ENCODE measurements at places on chromosomes 7 and 10.

DNA sequence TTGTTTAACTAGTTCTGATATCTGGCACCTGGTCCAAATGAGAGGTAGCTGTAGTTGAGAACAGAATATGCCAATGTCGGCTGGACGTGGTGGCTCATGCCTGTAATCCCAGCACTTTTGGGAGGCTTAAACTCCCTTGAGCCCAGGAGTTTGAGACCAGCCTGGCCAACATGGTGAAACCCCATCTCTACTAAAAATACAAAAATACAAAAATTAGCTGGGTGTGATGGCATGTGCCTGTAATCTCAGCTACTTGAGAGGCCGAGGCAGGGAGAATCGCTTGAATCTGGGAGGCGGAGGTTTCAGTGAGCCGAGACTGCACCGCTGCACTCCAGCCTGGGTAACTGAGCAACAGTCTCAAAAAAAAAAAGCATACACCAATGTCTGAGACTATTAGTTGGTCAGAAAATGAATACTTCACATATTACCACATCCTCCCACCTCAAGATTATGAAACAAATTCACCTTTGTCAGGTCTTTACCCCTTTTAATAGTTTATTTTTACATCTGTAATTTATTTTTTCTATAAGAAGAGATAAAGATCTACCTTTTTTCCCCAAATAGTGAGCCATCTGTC lies 38.8 kb downstream of the EPC1 start:
- peaks cover 9% of the 10 kb centered on the region for H3K4me1 ChIP-seq
- H3K27me3 ChIP-seq: no peaks in the 10 kb centered on the region
- no peak for DNase-seq
- no peak overlapping the region for H3K4me3 ChIP-seq
- H3K27ac ChIP-seq: peak overlapping the region; percentile 25
- peaks cover 26% of the 10 kb centered on the region for H3K36me3 ChIP-seq

DNA sequence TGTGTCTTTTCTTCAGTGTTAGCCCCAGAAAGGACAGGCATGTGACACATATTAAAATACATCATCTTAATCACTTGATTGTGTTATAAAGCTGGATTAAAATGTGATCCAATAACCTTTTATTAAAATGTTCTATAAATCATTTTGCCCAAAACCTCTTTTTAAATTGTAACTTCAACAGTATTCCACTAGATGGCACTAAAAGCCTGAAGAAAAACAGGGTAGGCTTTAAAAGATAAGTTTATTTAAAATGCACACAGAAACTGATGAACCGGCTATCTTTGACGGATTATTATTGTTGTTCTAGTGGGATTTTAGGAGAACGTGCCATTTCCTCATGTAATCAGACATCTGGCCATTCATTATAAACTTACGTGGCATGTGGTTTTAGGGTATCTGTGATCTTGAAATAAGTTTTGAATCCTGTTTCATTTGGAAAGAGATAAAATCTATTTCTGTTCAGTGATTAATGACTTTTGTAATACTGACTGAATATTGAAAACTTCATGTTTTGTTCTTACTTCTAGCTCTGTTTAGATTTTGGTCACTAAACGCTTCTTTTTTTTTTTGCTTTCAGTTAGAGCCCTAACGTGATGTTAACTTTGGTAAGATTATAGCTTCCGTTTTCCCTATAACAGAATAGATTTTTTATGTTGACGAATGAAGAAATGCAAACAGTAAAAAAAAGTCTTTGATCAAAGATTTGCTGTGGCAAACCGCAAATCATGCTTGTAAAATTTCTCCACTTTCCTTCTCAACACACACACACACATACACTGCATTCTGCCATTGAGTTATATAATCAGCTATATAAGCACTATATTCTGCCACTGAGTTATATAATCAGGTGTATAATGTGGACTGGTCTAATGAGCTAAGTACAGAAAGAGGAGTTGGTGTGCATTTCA lies 13.6 kb downstream of the VPS50 start:
- H3K27me3 ChIP-seq: no peaks in the 10 kb centered on the region
- no peak overlapping the region for H3K27ac ChIP-seq
- no peak overlapping the region for H3K4me3 ChIP-seq
- H3K36me3 ChIP-seq: peaks cover 5% of the 10 kb centered on the region
- no peaks in the 10 kb centered on the region for H3K4me1 ChIP-seq
- no peak for DNase-seq

DNA sequence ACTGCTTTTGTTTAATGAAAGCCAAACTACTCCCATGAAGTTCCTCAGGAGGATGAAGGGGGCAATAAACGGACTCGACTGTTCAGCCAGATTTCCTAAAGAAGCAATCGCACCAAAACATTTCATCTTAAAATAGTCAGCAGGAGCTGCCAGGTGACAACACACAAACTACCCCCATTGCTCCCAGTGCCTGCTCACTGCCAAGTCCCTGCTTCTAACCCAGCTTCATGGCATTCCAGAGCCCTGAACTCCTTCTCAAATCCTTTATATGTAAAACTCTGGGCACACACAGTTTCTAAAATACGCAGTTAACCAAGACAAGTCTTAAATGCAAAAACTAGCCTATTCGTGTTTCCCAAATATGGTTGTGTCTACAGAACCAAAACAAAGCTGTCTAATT lies 110.0 kb downstream of the SORBS1 start:
- no peak for DNase-seq
- no peak overlapping the region for H3K27ac ChIP-seq
- no peaks in the 10 kb centered on the region for H3K36me3 ChIP-seq
- H3K27me3 ChIP-seq: no peaks in the 10 kb centered on the region
- no peaks in the 10 kb centered on the region for H3K4me1 ChIP-seq

GRCh38 chr10:18532881-18533535 lies 118.4 kb downstream of the NSUN6 start:
- H3K36me3 ChIP-seq: no peaks in the 10 kb centered on the region
- H3K4me3 ChIP-seq: no peak overlapping the region
- H3K27me3 ChIP-seq: no peaks in the 10 kb centered on the region

DNA sequence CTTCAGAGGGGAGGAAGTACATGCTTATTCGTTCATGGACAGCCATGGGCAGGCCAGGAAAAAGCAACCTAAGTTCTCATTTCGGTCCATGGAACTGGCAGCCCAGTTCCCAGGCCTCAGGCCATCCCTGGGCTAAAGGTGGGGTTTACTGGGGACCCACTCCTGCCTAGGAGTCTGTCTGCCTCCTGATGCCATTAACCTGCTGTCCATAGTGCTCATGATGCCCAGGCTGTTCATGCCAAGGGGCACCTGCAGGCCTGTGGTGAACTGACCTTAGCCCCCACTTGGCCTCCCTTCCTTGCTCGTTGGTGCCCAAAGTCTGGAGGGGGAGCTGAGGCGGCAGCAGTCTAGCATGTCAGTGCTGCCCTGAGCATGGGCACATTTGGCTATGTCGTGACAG lies 450.2 kb upstream of the MBL2 start:
- no peaks in the 10 kb centered on the region for H3K36me3 ChIP-seq
- H3K27ac ChIP-seq: no peak overlapping the region
- no peaks in the 10 kb centered on the region for H3K4me1 ChIP-seq
- DNase-seq: no peak

GRCh38 chr10:78523453-78523852 lies 489.8 kb downstream of the RPS24 start:
- H3K4me3 ChIP-seq: no peak overlapping the region
- DNase-seq: no peak
- H3K27ac ChIP-seq: no peak overlapping the region
- no peaks in the 10 kb centered on the region for H3K27me3 ChIP-seq
- H3K4me1 ChIP-seq: no peaks in the 10 kb centered on the region

DNA sequence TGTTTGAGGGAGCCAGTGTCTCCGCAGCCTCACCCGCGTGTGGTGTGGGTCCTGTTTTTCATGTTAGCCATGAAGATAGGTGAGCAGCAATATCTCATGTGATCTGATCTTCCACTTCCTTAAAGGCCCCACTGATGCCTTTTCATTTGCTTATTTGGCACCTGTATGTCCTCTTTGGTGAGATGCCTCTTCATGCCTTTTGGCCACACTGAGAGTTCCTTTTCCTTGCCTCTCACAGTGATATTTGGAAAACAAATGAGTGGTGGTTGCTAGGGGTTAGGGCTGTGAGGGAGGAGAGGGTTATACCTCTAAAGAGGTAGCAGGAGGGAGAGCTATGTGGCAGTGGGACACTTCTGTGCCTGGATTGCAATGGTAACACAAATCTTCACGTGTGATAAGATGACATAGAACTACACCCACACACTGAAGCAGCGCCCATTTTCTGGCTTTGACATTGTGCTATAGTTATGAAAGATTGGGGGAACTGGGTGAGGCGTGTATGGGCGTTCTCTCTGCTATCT lies 90.4 kb upstream of the TNS3 start:
- peak overlapping the region; percentile 79 for H3K27ac ChIP-seq
- H3K4me1 ChIP-seq: peaks cover 25% of the 10 kb centered on the region
- no peaks in the 10 kb centered on the region for H3K36me3 ChIP-seq
- no peak overlapping the region for H3K4me3 ChIP-seq
- no peak for DNase-seq

DNA sequence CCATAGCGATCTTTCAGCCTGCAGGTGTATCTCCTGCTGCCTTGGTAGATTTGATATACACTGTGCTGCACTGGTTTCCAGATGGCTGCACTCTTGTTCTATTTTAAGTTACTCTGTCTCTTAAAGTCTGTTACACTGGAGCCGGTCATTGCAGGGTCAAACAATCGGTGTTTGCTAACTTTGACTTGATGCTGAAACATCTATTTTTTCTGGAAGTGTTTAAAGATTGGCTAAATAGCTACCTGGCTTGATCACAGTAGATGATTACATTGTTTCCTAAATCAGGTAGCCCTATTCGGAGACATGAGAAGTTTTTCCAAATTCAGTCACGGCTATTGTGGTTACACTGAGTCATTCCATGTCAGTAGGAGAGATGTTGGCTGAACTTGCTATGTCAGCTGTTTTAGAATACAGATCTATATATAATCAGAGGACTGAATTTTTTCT lies 574.8 kb downstream of the ETV1 start:
- no peaks in the 10 kb centered on the region for H3K27me3 ChIP-seq
- no peak overlapping the region for H3K4me3 ChIP-seq
- no peak for DNase-seq
- H3K4me1 ChIP-seq: no peaks in the 10 kb centered on the region
- H3K36me3 ChIP-seq: no peaks in the 10 kb centered on the region
- H3K27ac ChIP-seq: no peak overlapping the region

DNA sequence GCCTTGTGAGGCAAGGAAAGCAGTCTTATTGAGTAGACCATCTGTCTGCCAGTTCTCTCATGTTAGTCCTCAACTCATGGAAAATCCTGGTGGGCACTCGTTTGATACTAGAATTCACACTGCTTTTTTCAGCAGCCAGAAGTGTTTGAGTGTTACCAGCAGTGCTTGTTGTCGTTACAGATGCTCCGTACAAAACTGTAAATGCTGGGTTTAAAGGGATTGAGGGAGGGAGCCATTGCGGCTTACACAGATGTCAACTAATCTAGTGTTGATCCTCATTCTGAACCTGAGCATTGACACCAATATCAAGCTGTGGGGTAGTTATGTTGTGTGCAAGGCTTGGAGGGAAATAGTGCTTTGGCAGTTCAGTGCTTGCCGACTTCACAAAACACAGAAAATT lies 348.6 kb downstream of the AUTS2 start:
- H3K4me1 ChIP-seq: no peaks in the 10 kb centered on the region
- H3K27me3 ChIP-seq: no peaks in the 10 kb centered on the region
- no peak overlapping the region for H3K4me3 ChIP-seq
- DNase-seq: no peak

GRCh38 chr10:130875897-130876472 lies 435.5 kb downstream of the TCERG1L start:
- H3K36me3 ChIP-seq: no peaks in the 10 kb centered on the region
- H3K27me3 ChIP-seq: no peaks in the 10 kb centered on the region
- DNase-seq: no peak
- no peak overlapping the region for H3K4me3 ChIP-seq
- H3K4me1 ChIP-seq: no peaks in the 10 kb centered on the region
- H3K27ac ChIP-seq: no peak overlapping the region

GRCh38 chr7:98075801-98076200 lies 30.9 kb upstream of the LMTK2 start:
- H3K36me3 ChIP-seq: no peaks in the 10 kb centered on the region
- no peak overlapping the region for H3K27ac ChIP-seq

- H3K4me3 ChIP-seq: no peak overlapping the region
- no peaks in the 10 kb centered on the region for H3K36me3 ChIP-seq
- H3K27me3 ChIP-seq: no peaks in the 10 kb centered on the region
- no peak overlapping the region for H3K27ac ChIP-seq
- no peak for DNase-seq
- peaks cover 9% of the 10 kb centered on the region for H3K4me1 ChIP-seq
Measured at GRCh38 chr10:68327889-68328786, 3.7 kb upstream of the HNRNPH3 start.

DNA sequence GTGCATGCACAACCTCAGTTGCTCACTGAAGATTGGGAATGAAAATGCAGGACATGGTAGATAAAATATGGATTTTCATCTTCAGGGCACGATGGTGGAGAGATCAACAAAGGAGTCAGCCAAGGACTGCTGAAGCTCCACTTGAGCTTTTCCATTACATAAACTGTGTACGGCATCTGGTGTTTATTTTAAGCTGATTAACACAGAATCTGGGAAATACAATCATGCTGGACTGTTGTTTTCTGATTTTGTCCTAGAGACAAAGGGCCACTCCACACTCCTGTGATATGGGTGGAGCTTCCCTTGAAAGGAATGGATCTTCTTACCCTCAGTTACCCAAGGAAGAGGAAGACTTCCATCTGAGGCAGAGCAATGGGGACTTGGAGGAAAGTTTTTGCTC lies 120.6 kb downstream of the SAMD9 start:
- no peaks in the 10 kb centered on the region for H3K4me1 ChIP-seq
- no peak overlapping the region for H3K27ac ChIP-seq

GRCh38 chr7:119802147-119802546 lies 470.8 kb upstream of the KCND2 start:
- no peaks in the 10 kb centered on the region for H3K4me1 ChIP-seq
- no peak overlapping the region for H3K4me3 ChIP-seq
- no peaks in the 10 kb centered on the region for H3K27me3 ChIP-seq

GRCh38 chr7:25944777-25945515 lies 207.1 kb upstream of the NFE2L3 start:
- peaks cover 11% of the 10 kb centered on the region for H3K27me3 ChIP-seq
- DNase-seq: no peak
- H3K4me1 ChIP-seq: peaks cover 6% of the 10 kb centered on the region
- no peaks in the 10 kb centered on the region for H3K36me3 ChIP-seq

- no peaks in the 10 kb centered on the region for H3K36me3 ChIP-seq
- H3K27me3 ChIP-seq: no peaks in the 10 kb centered on the region
- no peak within 1 kb of the TSS for H3K4me3 ChIP-seq
- H3K27ac ChIP-seq: no peak within 1 kb of the TSS
Measured at GRCh38 chr10:69278446-69278963, at the start of gene HK1. HK1 (plus strand) TSS chr10:69278496.
